ENCODE measurements at places on chromosomes 4 and X.

GRCh38 chr4:90093526-90093925 is 33.7 kb upstream of the CCSER1 start:
- no peak for DNase-seq

DNA sequence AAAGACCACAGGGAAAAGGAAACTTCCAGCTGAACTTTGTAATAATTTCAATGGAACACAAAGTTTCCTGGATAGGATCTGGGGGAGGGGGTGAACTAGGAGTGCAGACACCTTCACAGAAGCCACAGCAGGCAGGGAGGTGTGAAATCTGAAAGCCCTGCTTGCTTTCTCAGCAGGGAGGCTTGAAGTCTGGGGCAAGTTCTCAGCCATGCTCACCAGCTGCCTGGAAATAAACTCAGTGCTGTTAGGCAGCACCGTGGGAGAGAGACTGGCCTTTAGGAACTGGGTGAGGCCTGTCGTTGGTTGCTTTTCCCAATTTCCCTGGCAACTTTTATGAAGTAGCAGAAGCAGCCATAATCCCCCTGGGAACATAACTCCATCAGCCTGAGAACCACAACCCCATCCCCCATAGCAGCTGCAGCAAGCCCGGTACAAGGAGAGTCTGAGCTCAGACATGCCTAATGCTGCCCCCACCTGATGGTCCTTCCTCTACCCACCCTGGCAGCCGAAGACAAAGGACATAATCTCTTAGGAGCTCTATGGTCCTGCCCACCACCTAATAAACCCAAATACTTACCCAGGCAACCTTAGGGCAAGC is 39.2 kb upstream of the NMU start:
- DNase-seq = no peak

GRCh38 chr4:17797808-17798207 is 12.7 kb downstream of the DCAF16 start:
- no peak for DNase-seq

DNA sequence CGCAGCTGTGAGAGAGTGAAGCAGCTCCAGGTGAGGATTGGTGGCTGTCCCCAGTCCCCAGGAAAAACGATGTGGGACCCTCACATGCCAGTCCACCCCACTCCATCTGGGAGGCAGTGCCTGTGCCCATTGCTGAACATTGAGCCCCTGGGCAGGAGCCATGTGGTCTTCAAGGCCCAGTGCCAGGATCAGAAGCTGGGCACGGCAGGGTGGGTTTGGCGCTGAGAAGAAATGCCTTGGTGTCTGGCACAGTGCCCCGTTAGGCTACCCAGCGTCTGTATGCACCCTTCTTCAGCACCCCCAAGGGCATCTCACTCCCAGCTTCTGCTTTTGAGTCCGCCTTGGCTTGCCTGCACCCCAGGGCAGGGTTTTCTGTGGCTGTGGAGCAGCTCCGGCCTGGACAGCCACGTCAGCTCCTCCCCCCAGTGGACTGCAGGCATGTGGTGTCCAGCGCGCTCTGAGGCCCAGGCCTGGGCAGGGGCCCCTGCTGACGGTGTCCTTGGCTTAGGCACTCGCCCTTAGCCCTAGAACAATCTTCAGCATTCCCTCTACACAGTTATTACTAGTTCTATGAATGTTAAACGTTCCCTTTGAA is 28.6 kb downstream of the RGS12 start:
- DNase-seq = no peak

- DNase-seq = no peak
Observed at GRCh38 chr4:337932-338758, 531 bp downstream of the ZNF141 start.

DNA sequence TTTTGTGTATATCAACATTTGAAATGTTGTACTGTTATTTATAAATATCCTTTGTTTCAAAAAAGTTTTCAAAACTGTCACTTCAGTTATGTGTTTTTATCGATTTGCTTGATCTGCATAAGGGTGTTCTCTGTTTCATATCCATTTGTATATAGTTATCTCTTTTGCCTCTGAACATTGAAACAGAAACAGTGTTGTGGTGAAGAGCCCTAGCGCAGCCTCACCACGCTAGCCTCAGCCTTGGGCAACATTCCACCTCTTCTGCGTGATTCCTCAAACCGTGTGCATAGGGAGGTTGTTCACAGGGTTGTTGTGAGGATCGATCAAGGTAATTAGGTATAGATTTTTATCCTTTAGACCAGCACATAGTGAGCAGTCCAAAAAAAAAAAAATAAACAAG is 287.0 kb upstream of the GALNT7 start:
- DNase-seq = no peak

DNA sequence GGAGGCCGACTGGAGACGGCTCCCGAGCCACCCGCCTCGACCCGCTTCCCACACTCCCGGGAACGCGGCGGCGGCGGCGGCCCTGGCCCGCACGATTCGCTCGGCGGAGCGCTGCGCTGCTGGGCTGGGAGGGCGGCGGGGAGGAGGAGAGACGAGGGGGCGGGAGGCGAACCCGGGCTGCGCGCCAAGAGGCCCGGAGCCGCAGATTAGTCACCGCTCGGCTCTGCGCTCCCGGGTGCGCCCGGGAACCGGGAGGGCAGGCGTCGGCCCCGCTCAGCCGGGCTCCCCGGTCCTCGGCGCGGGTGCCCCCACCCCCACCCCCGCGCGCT is 11.2 kb upstream of the BCOR start:
- DNase-seq = no peak

DNA sequence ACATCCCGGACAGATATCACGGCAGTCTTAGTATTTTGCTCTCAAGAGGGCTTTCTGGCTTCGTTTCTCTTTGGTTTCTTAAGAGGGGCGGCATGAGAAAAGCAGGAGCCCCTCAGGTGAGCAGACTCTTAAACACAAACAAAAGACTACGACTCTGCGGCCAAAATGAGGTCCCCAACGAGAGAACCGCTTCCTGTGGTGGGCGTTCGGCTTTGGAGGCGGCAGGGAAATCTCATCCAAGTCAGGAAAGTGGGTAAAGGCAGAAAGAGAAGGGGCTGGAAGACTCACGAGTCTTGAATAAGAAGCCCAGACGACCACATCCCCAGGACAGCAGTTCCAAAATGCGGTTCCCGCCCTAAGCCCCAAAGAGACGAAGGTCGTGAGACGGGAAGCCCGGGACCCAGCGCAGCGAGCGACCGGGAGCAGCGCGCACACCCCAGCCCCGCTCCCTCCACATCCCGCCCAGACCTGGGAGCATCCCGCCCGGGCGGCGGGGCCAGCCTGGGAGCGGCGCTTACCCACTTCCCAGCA is 409 bp downstream of the UGDH start:
- DNase-seq = no peak
